Upper lobe of left lung (tissue), 6 donors: ENCODE measurements at places on chromosomes 5 and 9.

DNA sequence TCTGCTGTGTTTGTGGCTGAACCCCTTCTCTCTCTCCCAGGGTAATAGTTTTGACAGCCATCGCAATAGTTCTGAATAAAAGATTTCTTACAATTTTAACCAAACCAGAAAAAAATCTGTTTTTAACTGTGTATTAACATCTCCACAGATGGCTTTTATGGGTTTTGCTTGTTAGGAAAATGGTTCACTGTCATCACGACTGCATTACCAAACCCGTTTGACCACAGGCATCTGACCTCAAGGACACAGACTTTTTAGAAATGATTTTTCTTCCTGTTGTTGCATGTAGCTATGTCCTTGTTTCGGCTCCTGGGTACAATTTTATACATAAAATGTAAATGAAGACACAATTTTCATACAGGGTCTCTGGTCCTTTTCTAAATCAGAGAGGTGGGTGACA is 316.1 kb downstream of the IRX1 start:
- H3K27ac ChIP-seq, result no peak overlapping the region
- no peaks in the 10 kb centered on the region for H3K4me1 ChIP-seq
- H3K36me3 ChIP-seq, result no peaks in the 10 kb centered on the region
- H3K4me3 ChIP-seq, result no peak overlapping the region

GRCh38 chr5:15002791-15003190 is 131.2 kb upstream of the ANKH start:
- H3K27me3 ChIP-seq, result no peaks in the 10 kb centered on the region
- peaks cover 6% of the 10 kb centered on the region for H3K4me1 ChIP-seq
- no peak for DNase-seq
- no peak overlapping the region for H3K4me3 ChIP-seq
- H3K36me3 ChIP-seq, result no peaks in the 10 kb centered on the region

DNA sequence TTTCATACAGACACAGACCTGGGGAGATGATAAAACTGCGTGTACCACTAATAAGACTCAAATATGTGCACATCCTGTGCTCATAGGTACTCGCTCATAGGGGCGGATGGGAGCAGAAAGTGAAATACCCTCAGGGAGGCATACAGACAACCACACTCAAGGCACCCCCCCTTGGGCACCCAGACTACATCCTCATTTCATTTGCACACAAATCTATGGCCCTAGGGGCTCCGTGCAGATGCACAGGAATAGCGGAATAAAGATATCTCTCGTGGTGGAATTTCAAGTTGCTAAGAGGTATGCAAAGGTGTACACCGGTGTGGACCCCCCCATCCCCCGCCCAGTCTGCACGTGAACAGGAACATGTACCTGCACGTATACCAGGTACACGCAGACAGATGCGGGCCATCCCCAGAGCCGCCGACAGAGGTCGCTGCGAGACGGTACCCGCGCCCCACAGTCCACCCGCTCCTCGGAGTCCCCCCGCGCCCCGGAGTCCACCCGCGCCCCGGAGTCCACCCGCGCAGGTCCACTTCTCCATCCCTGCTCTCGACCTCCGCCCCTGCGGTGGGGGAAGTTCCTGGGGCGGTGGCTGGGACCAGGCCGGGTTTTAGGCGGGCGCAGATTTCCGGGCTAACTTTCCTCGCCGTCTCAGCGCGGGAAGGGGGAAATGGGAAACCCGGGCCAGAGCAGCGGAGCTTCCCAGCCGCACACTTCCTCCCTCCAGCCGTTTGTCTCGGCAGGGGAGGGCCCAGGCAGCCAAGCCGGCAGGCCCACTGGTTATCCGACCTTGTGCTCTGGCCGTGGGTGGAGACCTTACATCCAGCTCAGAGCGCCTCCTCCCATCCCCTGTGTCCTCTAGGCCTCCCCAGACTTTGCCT is 1.0 kb upstream of the IL12B start:
- H3K27ac ChIP-seq, result peak overlapping the region; percentile 56
- H3K4me3 ChIP-seq, result peak overlapping the region; percentile 50
- H3K36me3 ChIP-seq, result no peaks in the 10 kb centered on the region
- no peaks in the 10 kb centered on the region for H3K27me3 ChIP-seq
- H3K4me1 ChIP-seq, result no peaks in the 10 kb centered on the region

GRCh38 chr9:129436751-129437625 is 183.9 kb downstream of the C9orf50 start:
- H3K27me3 ChIP-seq, result peaks cover 14% of the 10 kb centered on the region
- peak overlapping the region; percentile 39 for H3K4me3 ChIP-seq
- peak overlapping the region; percentile 47 for H3K27ac ChIP-seq
- no peaks in the 10 kb centered on the region for H3K36me3 ChIP-seq
- DNase-seq, result peak; percentile 47
- peaks cover 25% of the 10 kb centered on the region for H3K4me1 ChIP-seq

DNA sequence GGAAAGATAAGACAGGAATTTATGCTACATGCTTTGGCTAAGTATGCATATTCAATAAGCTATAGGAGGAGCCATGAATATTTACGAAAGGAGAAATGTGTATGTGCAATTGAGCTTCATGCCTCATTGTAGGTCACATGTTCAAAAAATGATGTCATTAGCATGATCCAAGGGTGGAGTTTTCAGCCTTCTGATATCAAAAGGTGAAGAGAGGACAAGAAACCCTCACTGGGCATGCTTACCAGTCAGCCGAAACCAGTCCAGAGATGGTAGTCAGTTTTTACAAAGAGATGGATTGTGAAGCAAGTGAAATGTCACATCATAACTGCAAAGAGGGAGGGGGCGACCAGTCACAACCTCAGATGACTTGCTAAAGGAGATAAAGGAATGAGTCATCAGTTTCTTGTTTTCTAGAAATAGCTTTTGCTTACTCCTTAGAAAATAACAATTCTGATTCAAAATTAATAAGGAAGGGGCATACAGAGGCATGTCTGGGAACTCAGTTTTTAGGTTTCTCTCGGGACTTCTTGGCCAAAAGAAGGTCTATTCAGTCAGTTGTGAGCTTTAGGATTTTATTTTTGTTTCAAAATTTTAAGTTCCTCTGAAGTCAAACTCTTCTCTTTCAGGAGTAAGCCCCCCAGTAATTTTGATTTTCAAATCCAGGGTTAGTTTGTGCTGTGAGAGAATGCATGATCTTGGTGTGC is 1067.8 kb upstream of the EDIL3 start:
- DNase-seq, result no peak
- H3K4me3 ChIP-seq, result no peak overlapping the region
- no peaks in the 10 kb centered on the region for H3K27me3 ChIP-seq
- no peaks in the 10 kb centered on the region for H3K36me3 ChIP-seq
- no peak overlapping the region for H3K27ac ChIP-seq
- H3K4me1 ChIP-seq, result no peaks in the 10 kb centered on the region
